ENCODE measurements at places on chromosomes 16 and 17. TPM values are rescaled to one million over a fixed set of nuclear protein-coding genes. Genes with fewer than 3 reads are reported as not detected.
A peak's percentile ranks its signal among the peaks of the same experiment; 100 is the strongest.

DNA sequence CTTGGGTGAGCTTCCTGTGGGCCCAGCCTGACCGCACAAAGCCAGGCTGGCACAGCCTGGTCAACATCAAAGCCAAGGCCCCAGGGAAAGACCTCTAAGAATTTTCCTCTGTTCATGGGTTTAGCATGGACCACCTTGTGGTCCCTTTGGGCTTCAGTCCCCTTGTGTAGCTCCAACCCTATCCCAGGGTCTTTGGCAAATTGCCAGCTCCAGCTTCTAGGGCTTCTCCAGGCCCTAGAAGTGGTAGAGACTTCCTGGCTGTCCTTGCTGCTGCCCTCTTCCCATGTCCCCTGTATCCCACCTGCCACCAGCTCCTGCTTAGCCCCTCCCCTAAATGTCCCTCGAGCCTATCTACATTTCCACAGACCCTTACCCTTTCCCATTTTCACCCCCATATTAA lies 9.7 kb upstream of the ITGA3 start:
- H3K4me1 ChIP-seq = peaks cover 19% of the 10 kb centered on the region
- no peak overlapping the region for H3K4me3 ChIP-seq
- no peak for DNase-seq
- no peak overlapping the region for H3K27ac ChIP-seq

CA5A gene
- total RNA-seq = not detected

DNA sequence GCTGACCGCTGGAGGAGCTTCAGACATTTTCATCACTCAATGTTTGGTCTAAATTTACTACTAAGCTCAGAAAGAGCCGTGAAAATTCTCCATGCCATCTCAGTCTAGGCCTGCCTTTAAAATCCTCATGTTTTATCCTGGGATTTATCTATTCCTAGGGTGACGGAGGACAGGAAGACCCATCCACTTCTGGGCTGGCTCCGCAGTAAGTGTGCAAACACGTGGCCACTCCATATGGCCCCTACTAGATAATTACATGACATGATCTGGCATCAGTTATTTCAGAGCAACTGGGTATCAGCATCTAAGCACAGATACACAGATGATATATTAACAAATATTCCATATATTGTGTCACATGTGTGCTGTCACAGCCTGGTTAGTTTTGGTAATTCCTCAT lies 77.8 kb upstream of the HS3ST4 start:
- no peak for DNase-seq
- H3K4me3 ChIP-seq = no peak overlapping the region
- H3K27me3 ChIP-seq = no peaks in the 10 kb centered on the region
- H3K36me3 ChIP-seq = no peaks in the 10 kb centered on the region
- H3K27ac ChIP-seq = no peak overlapping the region
- H3K4me1 ChIP-seq = no peaks in the 10 kb centered on the region

DNA sequence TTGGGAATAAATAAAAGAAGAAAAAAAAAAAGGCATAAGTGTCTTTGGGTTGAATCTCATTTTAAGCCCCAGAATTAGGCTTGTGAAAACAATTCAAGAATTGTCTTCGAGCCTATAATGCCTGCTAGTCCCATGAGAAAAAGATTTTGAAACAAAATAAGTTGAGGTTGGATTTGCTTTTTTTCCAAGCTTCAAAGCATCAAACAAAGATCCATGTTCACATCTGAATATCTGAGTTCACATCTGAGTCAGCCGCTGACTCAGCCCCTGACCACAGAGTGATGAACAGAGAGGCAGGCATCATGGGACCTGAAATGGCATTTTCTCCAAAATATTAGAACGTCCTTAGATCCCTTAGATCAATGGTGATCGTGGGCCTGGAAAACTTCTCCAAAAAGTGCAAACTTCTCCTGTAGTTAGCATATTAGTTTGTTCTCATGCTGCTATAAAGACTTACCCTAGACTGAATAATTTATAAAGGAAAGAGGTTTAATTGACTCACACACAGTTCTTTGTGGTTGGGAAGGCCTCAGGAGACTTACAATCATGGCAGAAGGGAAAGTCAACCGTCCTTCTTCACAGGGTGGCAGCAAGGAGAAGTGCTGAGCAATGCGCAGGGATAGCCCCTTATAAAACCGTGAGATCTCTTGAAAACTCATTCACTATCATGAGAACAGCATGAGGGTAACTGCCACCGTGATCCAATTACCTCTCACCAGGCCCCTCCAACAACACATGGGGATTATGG lies 294.6 kb upstream of the HSBP1 start:
- peaks cover 1% of the 10 kb centered on the region for H3K27me3 ChIP-seq
- no peaks in the 10 kb centered on the region for H3K4me1 ChIP-seq
- no peak overlapping the region for H3K4me3 ChIP-seq
- H3K27ac ChIP-seq = no peak overlapping the region
- no peak for DNase-seq

- H3K27ac ChIP-seq = no peak overlapping the region
- H3K4me3 ChIP-seq = no peak overlapping the region
Measured at GRCh38 chr16:78815713-78816112, 716.3 kb downstream of the WWOX start.

ACSM5 gene
- not detected for total RNA-seq

CNGB1 gene
- not detected for total RNA-seq

DNA sequence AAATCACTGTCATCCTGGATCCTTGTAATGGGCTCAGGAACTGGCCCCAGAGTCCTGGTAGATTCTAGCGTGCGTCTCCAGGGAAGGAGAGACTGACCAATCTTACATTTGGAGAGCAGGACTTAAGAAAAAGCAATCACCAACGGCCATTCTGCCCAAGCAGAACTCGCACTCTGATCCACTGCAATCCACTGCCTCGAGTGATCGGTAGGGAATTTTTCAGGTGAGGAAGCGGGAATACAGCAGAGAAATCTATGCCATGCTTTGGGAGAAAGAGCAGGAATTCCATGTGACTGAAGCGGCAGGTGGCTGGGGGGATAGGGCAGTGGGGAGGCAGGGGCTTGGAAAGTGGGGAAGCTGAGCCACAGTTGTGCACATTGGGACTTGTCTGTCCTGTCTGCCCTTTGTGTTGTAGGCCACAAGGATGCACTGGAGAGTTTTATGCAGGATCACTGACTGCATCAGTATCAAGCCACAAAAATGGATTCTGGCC lies 143.9 kb upstream of the HS3ST2 start:
- no peak for DNase-seq
- no peaks in the 10 kb centered on the region for H3K27me3 ChIP-seq
- no peak overlapping the region for H3K4me3 ChIP-seq
- H3K27ac ChIP-seq = no peak overlapping the region
- no peaks in the 10 kb centered on the region for H3K36me3 ChIP-seq

CACNB1 gene
- total RNA-seq = 27.2 TPM

DNA sequence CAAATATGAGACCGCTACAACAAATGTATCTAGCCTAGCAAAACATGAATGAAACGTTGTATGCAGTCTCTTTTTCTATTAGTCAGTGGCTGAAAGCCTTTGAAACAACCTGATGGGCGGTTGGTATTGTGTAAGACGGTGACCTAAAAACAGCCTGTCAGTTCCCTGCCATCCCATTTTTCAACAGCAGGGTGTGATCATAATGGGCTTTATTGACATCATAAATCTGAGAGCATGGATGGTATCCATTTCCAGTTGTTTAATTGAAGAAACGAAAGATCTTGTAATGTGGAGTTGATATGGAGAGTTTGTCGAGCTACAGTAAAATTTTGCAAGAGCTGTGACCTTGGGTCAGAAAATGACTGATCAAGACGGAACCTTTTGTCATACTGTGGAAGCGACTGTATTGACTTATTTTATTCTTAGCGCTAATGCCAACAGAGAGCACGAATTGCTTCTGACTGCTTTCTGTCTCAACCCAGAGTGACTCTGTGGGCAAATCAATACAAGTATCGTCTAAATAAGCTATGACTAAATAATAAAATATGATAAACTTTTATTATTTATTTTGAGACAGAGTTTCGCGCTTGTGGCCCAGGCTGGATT lies 12.3 kb upstream of the MEIOB start:
- H3K4me3 ChIP-seq = no peak overlapping the region
- H3K4me1 ChIP-seq = peaks cover 2% of the 10 kb centered on the region
- DNase-seq = no peak
- H3K27ac ChIP-seq = no peak overlapping the region

GRCh38 chr16:50372611-50373344 lies 4.0 kb upstream of the BRD7 start:
- H3K36me3 ChIP-seq = peaks cover 2% of the 10 kb centered on the region
- DNase-seq = no peak
- H3K4me1 ChIP-seq = peaks cover 12% of the 10 kb centered on the region
- H3K4me3 ChIP-seq = no peak overlapping the region
- no peak overlapping the region for H3K27ac ChIP-seq
- peaks cover 12% of the 10 kb centered on the region for H3K27me3 ChIP-seq

KIF2B gene
- not detected for total RNA-seq

GRCh38 chr16:84294117-84294516 lies 561 bp upstream of the WFDC1 start:
- H3K27ac ChIP-seq = no peak overlapping the region
- no peak for DNase-seq
- no peak overlapping the region for H3K4me3 ChIP-seq
- peaks cover 38% of the 10 kb centered on the region for H3K27me3 ChIP-seq
- H3K36me3 ChIP-seq = no peaks in the 10 kb centered on the region

TBX2 gene
- total RNA-seq = not detected

FAAP100 gene
- total RNA-seq = 43.1 TPM

DNA sequence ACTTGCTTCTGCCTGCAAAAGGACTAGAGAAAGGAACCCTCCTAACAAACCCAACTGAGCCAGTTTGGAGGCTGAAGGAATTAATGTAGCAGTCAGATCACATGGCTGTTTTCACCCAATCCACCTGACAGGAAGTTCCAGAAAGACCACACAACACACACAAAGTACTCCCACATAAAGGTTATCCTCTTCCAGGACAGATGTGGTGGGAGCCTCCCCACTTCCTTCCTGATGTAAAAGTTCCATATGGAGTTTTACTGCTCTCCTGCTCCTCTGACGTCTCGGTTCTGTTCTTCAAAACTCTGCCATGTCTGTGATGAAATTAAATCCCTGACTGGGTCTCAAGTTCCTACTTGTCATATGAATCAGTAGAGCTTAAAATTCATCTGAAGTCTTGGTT lies 497.0 kb upstream of the HSBP1 start:
- no peak overlapping the region for H3K4me3 ChIP-seq
- H3K36me3 ChIP-seq = no peaks in the 10 kb centered on the region
- H3K4me1 ChIP-seq = no peaks in the 10 kb centered on the region
- H3K27me3 ChIP-seq = peaks cover 3% of the 10 kb centered on the region

GRCh38 chr17:35554668-35555067 lies 6.0 kb downstream of the SLFN14 start:
- no peak overlapping the region for H3K27ac ChIP-seq
- no peaks in the 10 kb centered on the region for H3K36me3 ChIP-seq
- no peak for DNase-seq
- H3K27me3 ChIP-seq = peaks cover 19% of the 10 kb centered on the region

DNA sequence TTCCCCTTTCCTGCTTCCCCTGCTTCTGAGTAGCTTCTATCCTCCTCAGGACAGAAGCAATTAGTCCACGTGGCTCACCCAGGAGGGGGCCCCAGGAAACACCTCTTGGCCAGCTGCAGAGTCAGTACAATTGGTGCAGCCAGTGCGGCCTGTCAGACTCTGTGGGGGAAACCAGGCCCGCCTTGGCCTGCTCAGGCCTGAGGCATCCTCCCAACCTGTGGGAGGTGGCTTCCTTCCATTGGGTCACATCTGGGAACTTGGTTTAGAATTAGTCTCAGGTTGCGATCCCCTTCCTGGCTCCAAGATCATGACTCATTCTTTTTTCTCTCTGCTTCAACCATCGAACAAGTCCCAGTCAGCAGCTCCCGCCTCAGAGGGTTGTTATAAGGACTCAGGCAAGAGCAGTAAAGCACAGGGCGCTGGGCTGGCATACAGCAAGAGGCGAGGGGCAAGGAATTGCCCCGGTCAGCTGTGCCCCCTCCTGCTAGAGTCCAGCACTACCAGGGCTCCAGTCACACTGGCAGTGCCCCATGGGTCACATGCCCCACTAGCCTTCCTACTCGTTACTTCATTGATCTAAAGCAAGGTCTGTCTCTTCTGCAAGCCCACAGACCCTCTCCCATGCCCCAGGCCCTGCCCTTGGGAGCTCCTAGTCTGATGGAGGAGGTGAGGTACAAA lies 8.1 kb upstream of the EPX start:
- no peak overlapping the region for H3K4me3 ChIP-seq
- H3K4me1 ChIP-seq = peaks cover 5% of the 10 kb centered on the region
- peaks cover 9% of the 10 kb centered on the region for H3K27me3 ChIP-seq

DNA sequence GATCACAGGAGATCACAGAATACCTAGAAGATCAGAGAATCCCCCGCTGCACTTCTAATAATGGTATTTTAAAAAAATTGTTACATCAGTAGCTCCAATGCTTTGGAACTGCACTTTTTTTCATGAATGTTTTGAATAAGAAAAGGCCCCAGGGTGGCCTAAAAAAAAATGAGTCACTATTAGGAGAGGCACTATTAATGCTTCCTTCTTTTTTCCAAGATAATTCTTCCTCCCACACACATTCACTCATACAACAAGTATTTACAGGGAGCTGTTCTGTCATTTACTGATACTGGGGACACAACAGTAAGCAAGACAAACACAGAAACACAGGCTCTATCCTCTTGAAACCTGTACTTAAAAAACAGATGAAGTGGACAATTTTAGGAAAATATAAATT lies 675 bp upstream of the PDZD9 start:
- H3K27me3 ChIP-seq = no peaks in the 10 kb centered on the region
- H3K36me3 ChIP-seq = no peaks in the 10 kb centered on the region
- H3K4me1 ChIP-seq = peaks cover 6% of the 10 kb centered on the region

GRCh38 chr17:34626121-34626681 lies 46.8 kb downstream of the TMEM132E start:
- no peaks in the 10 kb centered on the region for H3K36me3 ChIP-seq
- no peak overlapping the region for H3K27ac ChIP-seq
- H3K4me3 ChIP-seq = no peak overlapping the region

ZNF624 gene
- 8.3 TPM for total RNA-seq

GRCh38 chr17:76877437-76877836 lies 9.2 kb downstream of the MGAT5B start:
- H3K4me3 ChIP-seq = no peak overlapping the region
- peaks cover 3% of the 10 kb centered on the region for H3K4me1 ChIP-seq
- no peaks in the 10 kb centered on the region for H3K36me3 ChIP-seq
- H3K27ac ChIP-seq = no peak overlapping the region
- no peak for DNase-seq

- peaks cover 20% of the 10 kb centered on the region for H3K36me3 ChIP-seq
- peak overlapping the region; percentile 98 for H3K27ac ChIP-seq
- H3K4me1 ChIP-seq = peaks cover 24% of the 10 kb centered on the region
- H3K4me3 ChIP-seq = peak overlapping the region; percentile 92
- no peaks in the 10 kb centered on the region for H3K27me3 ChIP-seq
- DNase-seq = peak; percentile 80
Measured at GRCh38 chr16:24539850-24540601, 660 bp downstream of the RBBP6 start.

BRICD5 gene
- total RNA-seq = 18.4 TPM

ARSG gene
- total RNA-seq = 10.9 TPM

- H3K4me3 ChIP-seq = peak overlapping the region; percentile 78
- peak overlapping the region; percentile 92 for H3K27ac ChIP-seq
- no peak for DNase-seq
- no peaks in the 10 kb centered on the region for H3K27me3 ChIP-seq
- H3K4me1 ChIP-seq = peaks cover 46% of the 10 kb centered on the region
Measured at GRCh38 chr16:66515596-66516508, 34.1 kb downstream of the TK2 start.

RAMP2 gene
- not detected for total RNA-seq

CCDC154 gene
- 6.1 TPM for total RNA-seq

Measured in activated naive CD8-positive, alpha-beta T cell treated with anti-CD3 and anti-CD28 coated beads, Interleukin-2, amount 10 ng/mL, durations not matched to agents 7 days and 5 days (primary cell).